SK-N-MC (cell line): ENCODE measurements at places on chromosomes 7 and 10.

- no peak for DNase-seq
These were observed 4.9 kb downstream of the LOXL4 start for GRCh38 chr10:98263088-98263487.

DNA sequence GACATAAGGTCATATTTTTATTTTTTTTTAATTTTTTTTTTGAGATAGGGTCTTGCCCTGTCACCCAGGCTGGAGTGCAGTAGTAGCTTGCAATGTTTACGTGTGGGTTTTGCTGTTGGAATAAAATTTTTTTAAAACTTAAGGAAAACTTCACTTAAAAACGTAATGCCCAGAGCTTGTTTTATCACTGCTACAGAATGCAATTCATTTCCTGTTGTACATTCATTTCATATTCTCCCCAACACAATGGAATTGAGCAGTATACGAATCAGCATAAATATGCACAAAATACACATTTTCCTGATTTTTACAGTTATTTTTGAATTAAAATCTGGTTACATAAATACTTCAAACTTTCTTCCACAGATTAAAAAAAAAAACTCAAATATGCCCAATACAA, 40.3 kb downstream of the RSU1 start:
- DNase-seq, result no peak

DNA sequence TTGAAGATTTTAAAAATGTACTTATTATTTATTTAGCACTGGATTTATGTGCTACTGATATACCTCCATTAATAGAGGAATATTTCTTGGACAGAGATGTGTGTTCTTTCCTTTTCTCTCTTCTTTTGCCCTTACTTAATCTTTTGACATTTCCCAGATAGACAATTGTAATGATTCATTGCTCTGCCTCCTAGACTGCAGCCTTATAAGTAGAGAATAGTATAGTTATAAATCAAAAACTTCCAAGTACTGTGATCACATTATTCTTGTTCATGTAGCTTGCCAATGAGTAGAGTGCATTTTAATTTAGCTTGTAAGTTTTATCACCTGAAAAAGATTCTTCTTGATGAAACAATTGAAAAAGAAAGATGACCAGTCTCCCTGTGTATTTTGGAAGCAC, 47.6 kb downstream of the CASD1 start:
- DNase-seq, result no peak

- DNase-seq, result no peak
These were observed 169.3 kb upstream of the LRRN3 start for GRCh38 chr7:110921595-110922151.

DNA sequence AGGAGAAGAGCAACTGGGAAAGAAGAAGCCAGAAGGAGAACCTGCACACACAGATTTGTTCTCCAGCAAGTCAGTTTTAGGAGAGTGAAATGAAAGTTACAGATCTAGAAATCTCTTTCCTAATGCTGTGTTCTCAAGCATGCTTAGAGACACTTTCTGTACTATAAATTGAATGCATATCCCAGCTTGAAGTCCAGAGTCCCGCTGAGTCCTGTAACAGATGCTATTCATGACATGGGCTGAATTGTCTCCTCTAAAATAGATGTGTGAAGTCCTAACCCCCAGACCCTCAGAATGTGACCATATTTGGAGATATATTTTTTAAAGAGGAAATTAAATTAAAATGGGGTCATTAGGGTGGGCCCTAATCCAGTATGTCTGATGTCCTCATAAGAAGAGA, 46.9 kb upstream of the GJD4 start:
- DNase-seq, result no peak

- DNase-seq, result no peak
These were observed 60.4 kb downstream of the PAX2 start for GRCh38 chr10:100805543-100806355.

DNA sequence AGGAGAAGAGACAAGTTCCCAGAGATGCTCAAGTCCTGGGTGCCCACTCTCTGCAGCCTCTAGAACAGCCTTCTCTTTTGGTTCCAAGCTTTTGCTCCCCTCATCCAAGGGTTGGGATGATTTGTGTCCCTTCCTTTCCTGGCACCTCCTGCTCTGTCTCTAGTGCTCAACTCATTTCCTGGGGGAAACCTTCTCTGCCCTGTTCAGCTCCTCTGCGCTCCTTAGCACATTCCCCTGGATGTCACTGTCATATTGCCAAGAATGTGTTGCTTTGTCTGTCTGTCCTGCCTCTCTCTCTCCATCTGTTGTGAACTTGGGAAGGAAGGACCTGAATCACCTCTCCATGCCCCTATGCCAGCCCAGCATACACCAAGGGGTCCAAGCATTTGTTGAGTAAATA, 5.1 kb upstream of the LBX1 start:
- DNase-seq, result no peak

DNA sequence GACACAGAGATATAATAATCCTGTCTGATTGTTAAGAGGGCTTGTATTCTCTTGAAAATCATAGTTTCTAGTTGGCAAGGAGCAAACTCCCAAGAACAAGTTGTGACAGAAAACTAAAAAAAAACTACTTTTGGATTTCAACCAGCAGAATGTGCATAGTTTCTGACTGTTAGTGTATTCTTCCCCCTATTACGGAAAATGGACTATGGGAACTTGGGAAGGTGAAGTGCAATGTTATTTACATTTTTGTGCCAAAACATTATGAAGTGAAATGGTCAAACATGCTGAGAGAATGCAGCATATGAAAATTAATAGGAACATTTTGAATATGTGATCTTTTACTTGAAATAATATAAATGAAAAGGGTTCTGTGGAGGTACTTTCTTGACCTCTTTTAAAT, 660.8 kb downstream of the SUGCT start:
- no peak for DNase-seq

GRCh38 chr7:23473844-23474093, 3.5 kb upstream of the IGF2BP3 start:
- DNase-seq, result no peak

DNA sequence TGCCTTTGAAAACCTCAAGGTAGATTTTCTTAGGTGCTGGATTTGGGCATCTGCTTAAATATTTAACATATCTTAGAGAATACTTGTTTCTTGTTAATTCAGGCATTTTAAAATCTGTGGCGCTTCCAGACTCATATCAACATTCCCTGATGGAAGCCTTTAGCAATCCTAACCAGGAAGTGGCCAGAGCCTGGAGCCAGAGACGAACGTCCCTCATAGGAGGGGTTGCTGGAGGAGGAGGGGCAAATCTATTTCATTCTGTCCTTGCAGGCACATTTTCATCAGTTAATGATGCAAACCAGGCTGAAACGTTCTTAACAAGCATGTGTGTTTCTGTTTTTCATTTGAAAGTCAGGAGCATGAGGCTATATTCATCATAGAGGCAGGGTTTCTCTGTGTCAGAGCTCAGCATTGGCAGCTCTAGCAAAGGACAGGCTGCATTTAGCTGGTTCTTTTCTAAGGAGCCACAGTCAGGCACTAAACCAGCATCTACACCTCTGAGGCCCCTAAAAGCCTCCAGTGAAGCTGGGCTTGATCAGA, 17.8 kb upstream of the IFIT2 start:
- no peak for DNase-seq

GRCh38 chr7:101096331-101096956, 11.2 kb downstream of the TRIM56 start:
- DNase-seq, result no peak

- no peak for DNase-seq
These were observed 5.3 kb upstream of the MAGI2 start for GRCh38 chr7:79458796-79459195.

- peak; percentile 80 for DNase-seq
These were observed 74.0 kb downstream of the SEPTIN7 start for GRCh38 chr7:35874886-35875285.

DNA sequence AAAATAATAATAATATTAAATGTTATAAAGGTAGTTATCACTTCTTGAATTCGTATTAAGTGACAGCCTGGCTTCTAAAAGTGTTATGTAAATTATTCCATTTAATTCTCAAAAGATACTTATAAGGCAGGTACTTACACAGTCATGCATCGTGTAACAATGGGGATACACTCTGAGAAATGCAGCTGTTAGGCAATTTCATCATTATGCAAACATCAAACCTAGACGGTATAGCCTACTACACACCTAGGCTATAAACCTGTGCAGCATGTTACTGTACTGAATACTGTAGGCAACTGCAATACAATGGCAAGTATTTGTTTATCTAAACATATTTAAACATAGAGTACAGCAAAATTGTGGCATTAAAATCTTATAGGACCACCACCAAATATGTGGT, 1.5 kb downstream of the IFIT1 start:
- no peak for DNase-seq

DNA sequence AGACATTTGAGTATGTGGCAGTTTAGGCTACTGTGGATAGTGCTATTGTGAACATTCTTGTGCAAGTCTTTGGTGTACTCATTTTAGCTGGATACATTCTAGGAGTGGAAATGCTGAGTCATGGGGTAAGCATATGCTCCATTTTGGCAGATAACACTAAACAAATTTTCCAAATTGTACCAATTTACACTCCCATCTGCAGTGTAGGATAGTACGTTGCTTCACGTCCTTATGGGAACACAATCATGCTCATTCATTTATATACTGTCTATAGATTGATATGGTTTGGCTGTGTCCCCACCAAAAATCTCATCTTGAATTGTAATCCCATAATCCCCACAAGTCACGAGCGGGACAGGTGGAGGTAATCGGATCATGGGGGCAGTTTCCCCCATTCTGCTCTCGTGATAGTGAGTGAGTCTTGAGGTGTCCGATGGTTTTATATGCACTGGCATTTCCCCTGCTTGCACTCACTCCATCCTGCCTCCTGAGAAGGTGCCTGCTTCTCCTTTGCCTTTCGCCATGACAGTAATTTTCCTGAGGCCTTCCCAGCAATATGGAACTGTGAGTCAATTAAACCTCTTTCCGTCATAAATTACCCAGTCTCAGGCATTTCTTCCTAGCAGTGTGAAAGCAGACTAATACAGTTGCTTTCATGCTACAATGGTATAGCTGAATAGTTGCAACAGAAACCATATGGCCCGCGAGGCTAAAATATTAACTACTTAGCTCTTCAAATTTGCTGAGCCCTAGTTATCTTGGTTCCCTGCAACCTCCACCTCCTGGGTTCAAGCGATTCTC, 25.6 kb downstream of the RNF216 start:
- no peak for DNase-seq

DNA sequence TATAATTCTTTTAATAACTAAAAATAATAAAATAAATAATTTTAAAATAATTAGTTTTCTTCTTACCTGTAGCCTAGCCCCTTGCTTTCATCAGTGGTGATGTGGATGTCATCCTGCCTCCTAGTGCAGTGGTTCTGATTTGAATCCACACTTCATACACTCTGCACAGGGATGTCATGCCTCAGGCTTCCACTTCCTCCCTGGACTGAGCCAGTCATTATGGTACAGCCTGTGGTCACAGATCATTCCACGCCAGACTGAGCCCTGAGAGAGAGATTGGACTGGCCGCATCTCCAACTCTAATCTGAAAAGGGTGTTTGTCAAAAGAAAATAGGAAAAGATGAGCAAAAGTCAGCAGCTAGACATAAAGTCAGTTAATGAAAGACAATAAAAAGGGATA, 436.2 kb upstream of the IGFBP3 start:
- DNase-seq, result no peak

GRCh38 chr10:4189281-4189680, 404.3 kb upstream of the KLF6 start:
- no peak for DNase-seq

GRCh38 chr7:70028620-70029019, 430.3 kb downstream of the AUTS2 start:
- no peak for DNase-seq

DNA sequence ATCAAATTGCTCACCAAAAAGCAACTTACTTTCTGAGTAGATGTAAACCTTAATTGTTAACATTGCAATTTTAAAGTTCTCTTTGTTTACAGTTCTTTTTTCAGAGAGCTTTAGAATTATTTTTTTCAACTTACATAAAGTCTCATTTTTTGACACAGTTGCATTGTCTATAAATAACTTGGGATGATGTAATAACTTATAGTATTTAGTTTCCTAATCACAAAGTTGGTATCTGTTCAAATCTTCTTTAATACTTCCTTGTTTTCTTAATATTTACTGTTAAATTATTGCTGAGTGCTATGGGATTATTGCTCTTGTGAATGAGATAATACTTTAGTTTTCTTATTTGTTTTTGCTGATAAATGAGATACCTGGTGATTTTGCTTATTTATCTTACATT, 18.9 kb upstream of the SUV39H2 start:
- DNase-seq, result no peak

GRCh38 chr7:98870807-98871491, 1.1 kb upstream of the TMEM130 start:
- no peak for DNase-seq

GRCh38 chr10:120052964-120053702, 160.6 kb downstream of the SEC23IP start:
- no peak for DNase-seq

GRCh38 chr7:100726996-100727761, 6.2 kb upstream of the ZAN start:
- DNase-seq, result no peak

- no peak for DNase-seq
These were observed 327 bp upstream of the FIS1 start for GRCh38 chr7:101245147-101245668.

DNA sequence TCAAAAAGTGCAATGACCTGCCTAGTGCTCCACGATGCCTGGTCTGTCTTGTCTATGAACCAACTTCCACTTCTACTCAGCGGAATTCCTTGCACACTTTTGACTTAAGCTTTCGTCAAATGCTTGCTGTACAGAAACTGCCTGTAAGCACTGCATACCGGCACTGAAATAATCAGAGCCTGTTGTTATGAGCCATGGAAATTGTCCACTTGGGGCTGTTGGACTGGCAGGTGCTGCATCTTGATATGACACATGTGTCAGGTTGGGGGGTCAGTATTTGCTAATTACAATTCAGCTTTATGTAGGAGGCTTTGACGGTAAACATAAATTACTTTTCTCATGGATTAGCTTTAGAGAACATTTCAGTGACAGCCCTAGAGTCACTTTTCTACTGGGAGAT, 32.0 kb upstream of the KLF6 start:
- DNase-seq, result no peak

GRCh38 chr10:16891375-16892313, 74.4 kb upstream of the RSU1 start:
- DNase-seq, result no peak

DNA sequence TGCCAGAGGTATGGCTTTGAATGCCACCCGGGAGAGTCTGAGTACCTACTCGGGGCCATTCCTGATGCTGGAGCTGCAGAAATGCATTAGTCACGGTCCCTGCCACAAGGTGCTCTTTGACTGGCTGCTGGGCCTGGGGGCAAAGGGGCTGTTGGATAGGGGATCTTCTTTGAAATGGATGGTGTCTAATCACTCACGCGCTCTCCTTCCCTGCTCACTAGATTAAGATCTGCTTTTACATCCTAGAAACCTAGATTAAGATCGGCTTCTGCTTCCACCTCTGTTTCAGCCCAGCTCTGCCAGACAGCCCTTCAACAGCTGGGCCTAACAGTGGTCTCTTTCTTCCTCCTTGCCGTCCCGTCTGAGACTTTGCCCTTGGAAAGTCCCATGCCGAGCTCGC, 57.2 kb downstream of the PAX2 start:
- DNase-seq, result no peak

DNA sequence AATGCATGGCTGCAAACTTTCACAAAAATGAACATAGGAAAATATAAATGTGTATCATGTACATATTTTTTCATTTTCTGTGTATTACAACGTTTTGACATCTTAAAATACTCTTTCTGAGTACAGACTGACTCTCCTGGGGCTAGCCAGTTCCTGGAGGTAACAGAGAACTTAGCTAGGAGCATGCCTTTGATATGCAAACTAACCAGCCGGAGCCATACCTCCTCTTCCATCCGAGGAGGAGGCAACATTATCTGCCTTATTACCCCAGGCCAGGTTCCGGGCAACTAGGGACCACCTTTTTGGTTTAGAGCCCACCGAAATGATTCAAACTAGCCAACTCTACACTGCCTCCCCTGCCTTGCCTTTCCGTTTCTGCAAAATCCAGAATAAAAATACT, 33.7 kb upstream of the HECW1 start:
- DNase-seq, result no peak
